ENCODE measurements at places on chromosomes 2 and 18.

DNA sequence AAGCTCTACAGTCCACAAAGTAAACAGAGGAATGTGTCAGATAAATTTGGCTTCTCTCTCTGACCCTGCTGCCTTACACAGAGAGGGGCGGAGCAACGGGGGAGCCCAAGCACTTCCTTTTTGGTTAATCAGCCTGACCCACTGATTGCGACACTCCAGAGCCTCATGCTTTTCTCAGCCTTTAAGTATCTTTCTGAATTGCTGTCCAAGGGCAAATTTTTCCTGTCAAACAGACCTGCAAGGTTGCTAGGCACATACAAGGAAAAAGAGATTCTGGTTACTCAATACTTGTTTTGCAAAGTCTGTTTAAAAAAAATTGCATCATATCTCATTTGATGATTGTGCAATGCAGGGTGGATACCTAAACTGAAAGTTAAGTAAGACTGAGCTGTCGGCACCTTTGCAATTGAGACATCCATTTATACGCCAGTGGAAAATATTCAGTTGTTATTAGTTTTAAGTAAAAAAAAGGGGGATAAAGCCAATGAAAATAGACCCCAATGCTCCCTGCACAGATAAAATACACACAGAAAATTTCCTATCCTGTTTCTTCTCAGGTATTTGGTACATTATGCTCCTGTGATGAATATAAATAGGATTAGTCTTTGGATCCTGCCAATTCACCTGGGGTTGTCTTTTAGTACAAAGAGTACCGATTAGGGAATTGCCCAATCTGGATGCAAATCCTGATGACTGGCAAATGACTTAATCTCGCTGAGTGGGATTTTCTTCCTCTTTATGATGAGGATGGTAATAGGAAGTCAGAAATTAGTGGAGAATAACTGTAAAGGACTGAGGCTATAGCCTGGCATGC is 260.2 kb upstream of the TRIB2 start:
- peak; percentile 99 for DNase-seq

DNA sequence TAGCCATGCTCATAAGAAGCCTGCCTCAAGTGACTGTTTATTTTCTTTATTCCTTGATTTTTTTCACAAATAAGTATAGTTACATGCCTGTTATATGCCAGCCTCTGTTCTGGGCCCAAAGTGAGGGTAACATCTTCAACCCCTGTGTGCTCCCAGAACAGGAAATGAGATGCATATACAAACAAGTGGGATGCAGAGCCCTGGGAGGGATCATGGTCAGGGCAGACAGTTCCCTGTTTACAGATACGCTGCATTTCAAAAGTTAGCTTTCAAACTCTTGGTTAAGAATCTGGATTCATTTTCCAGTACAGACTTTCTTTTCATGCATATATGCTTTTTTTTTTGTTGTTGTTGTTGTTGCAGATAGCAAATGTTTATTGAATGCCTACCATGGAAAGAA is 24.4 kb downstream of the GPR39 start:
- no peak for DNase-seq

DNA sequence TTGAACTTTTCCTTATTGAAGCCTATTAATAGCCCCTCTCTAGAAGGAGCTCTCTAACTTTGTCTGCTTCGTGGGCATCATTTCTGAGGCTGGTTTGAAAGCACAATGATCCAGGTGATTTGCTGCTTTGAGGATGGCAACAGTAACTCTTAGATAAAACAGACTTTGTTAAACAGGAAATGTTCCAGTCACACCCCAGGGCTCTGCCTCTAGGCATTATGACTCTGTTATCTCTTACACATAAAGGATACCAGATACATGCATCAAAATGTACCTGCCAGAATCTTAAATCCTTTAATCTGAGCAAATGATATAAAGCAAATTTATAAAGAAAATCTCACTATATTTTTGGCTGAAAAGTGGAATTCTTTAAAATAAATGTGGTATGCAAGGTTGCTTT is 52.3 kb downstream of the GAD1 start:
- DNase-seq = no peak

DNA sequence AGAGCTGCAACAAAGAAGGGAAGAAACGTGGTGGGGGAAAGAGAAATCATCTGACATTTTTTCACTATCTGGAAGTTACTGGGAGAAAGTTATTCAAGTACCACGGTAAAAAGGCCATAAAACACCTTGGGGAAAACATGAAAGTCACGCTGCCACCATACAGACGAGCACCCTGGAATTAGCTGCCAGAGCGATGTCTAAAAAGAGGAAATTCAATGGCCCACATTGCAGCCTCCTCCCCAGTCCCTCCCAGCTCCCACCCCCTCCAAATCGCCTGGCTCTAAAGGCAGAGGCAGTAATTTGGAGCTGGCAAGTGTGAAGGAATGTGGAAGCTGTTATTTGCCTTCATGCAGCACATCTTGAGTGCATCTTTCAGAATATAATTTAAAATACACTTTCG is 192.0 kb downstream of the ALK start:
- no peak for DNase-seq

- DNase-seq = no peak
These were observed 403.5 kb downstream of the PARD3B start for GRCh38 chr2:204948822-204949221.

- no peak for DNase-seq
These were observed 99.1 kb downstream of the PRPF40A start for GRCh38 chr2:152618193-152618564.

- no peak for DNase-seq
These were observed 5.0 kb downstream of the SPIRE1 start for GRCh38 chr18:12652861-12653401.

- no peak for DNase-seq
These were observed 72.0 kb downstream of the INPP5D start for GRCh38 chr2:233131936-233132720.

DNA sequence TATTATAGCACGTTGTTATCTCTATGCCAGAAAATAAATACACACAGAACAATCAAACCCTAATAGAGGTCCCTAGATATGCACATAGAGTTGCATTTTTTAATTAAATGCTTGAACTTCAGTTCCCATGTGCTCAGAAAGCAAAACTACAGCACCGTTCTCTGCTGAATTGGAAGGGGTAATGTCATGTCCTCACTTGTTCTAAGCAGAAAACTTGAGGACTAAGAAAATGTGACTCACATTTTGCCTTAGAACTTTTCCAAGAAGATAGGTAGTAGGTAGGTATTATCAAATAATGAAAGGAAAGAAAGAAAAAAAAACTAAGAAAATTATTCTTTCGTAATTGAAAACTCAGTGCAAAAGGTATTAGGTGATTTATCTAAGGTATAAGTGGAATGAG is 607.3 kb downstream of the ERBB4 start:
- no peak for DNase-seq

GRCh38 chr2:169707626-169708025 is 13.4 kb downstream of the PHOSPHO2 start:
- DNase-seq = no peak

DNA sequence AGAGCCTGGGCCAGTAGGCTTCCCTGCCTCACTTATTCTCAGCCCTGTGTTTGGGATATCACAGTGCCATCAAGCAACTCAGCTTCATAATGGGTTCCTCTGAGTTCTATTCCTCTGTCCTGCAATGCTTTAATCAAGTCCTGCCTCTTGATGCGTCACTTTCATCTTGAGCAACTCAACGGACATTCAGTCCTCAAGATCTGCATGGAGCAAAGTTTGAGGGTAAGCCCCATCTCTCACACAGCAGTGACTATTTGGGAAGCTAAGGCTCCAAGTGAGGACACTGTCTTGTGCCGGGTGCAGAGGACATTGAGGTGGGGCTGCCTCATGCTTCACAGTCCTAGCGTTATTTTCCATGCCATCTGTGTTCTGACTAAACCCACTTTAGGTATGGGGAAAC is 50.9 kb upstream of the PLB1 start:
- no peak for DNase-seq

GRCh38 chr2:223102040-223102400 is 50.0 kb downstream of the KCNE4 start:
- no peak for DNase-seq

GRCh38 chr2:113039719-113040118 is 12.9 kb downstream of the IL36B start:
- DNase-seq = no peak

- no peak for DNase-seq
These were observed 65.3 kb upstream of the TAF1B start for GRCh38 chr2:9778012-9778411.

DNA sequence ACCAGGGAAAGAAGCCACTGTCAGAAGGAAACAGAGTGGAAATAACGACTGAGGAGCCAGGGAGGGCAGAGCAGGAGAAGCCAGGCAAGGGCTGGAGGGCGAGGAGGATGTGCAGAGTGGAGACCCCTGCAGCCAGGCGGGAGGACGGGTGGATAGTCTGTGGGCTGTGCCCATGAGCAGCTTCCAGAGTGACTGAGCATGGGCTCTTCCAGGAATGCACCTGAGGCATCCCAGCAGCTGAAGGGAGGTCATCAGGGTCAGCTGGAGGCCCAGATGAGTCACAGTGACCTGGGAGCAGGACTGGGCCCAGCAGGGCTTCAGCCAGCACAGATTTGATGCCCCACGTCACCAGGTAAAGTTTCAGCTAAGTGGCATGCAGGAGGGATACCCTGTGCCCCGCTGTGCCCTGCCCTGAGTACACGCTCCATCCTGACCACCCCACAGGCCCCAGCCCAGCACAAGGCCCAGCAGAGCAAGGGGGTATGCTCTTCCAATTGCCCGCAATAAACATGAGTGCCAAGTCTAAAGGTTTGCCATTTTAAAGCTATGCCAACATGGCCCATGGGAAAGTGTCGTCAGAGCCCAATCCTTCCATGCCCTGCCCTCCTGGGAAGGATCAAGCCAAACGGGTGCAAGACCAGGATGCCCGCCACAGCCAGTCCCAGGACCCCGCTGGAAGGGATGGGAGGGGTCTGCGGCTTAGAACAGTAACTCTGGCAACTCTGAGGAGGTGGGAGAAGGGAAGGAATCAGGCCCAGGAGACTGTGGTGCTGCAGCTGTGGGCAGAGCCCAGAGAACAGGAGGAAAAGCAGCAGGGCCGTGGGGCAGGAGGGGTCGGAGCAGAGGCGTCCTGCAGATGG is 85.7 kb downstream of the SEPTIN10 start:
- DNase-seq = no peak

DNA sequence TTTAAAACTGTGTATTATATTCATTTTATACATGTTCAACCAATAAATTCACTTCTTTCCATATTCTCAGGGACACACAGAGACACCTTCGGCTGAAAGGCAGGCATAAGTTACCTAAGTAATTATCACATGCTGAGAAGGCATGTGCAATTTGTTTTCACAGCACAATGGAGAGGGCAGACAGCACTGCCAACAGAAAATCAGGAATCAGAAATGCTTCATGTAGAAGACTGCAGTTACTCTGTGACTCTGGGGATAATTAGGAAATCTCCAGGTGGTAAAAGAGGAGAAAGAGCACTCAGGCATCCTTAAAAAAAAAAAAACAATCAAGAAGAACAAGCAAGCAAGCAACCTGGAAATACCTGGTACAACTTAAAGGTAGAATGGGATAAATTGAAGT is 49.3 kb downstream of the DSEL start:
- DNase-seq = no peak

GRCh38 chr2:113158884-113159553 is 14.8 kb upstream of the PSD4 start:
- peak; percentile 30 for DNase-seq

- DNase-seq = no peak
These were observed 393.4 kb downstream of the ALK start for GRCh38 chr2:29527947-29528346.

- no peak for DNase-seq
These were observed 26.4 kb downstream of the KLHL23 start for GRCh38 chr2:169759987-169760386.

GRCh38 chr18:55665506-55665905 is 77.5 kb upstream of the TCF4 start:
- DNase-seq = no peak

GRCh38 chr2:161223139-161223732 is 63.0 kb downstream of the TANK start:
- DNase-seq = no peak

GRCh38 chr2:86003104-86003503 is 102.6 kb downstream of the POLR1A start:
- no peak for DNase-seq

GRCh38 chr2:194550702-194551101 is 1106.3 kb upstream of the SLC39A10 start:
- DNase-seq = no peak

GRCh38 chr2:23912054-23912453 is 14.9 kb downstream of the ATAD2B start:
- DNase-seq = no peak
